ENCODE measurements at places on chromosomes 3 and 15.
A peak's percentile ranks its signal among the peaks of the same experiment; 100 is the strongest.

GRCh38 chr15:44810237-44810636, 73.9 kb downstream of the TRIM69 start:
- no peak for DNase-seq

GRCh38 chr15:62958528-62959363, 83.8 kb upstream of the TPM1 start:
- DNase-seq: no peak

GRCh38 chr3:98897701-98898100, 3.8 kb downstream of the DCBLD2 start:
- no peak for DNase-seq

GRCh38 chr3:9897408-9898372, 5.0 kb upstream of the IL17RE start:
- no peak for DNase-seq

DNA sequence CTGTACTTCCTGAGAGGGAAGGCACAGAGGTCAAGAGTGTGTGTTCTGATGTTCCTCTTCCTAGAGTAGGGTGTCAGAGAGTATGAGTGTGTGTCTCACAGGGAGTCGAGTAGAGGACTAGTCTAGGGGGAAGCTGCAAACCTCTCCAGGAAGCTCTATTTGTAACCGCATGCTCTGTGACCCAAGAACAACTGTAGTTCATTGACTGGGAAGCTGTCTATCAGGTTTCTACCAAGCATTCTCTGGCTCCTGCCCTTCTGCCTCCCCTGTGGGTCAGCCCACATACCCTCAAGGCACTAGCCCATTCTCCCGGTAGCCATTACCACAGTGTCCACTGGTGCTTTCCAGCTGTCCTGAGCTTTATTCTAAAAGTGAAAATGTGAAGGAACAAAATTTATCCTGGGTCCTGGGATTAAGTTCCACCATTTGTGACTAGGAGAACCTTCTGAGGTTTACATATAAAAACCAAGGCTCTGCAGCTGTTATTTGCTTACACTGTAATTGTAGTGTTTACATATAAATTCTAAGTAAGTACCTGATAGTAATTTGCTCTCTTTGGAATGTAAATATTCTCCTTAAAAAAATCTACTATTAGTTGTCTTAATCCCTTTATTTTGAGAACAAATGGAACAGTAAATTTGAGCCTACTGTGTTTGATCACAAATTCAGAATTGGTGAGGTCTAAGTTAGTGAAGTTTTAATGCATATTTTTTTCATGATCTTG, 40.7 kb downstream of the MYRIP start:
- no peak for DNase-seq

GRCh38 chr3:14691239-14691638, 16.3 kb downstream of the C3orf20 start:
- no peak for DNase-seq

- no peak for DNase-seq
These were observed 105.7 kb downstream of the LRTM1 start for GRCh38 chr3:54822206-54822605.

DNA sequence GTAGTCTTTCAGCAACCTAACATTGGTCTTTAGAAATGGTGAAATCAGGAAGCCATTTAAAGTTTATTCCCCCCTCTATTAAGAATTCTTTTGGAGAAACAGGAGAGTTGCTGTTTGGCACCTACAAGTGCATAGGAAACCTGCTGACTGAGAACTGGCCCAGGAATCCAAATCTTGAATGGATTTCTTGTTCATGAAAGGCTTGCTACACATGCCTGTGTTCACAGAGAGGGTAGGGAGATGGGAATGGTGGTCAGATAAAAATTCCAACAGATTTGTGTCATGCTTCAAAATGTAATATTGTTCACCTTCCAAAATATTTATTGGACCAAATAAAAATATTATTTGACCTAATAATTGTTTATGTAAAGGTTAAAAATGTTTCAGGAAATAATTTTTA, 24.2 kb upstream of the ZPLD1 start:
- no peak for DNase-seq

DNA sequence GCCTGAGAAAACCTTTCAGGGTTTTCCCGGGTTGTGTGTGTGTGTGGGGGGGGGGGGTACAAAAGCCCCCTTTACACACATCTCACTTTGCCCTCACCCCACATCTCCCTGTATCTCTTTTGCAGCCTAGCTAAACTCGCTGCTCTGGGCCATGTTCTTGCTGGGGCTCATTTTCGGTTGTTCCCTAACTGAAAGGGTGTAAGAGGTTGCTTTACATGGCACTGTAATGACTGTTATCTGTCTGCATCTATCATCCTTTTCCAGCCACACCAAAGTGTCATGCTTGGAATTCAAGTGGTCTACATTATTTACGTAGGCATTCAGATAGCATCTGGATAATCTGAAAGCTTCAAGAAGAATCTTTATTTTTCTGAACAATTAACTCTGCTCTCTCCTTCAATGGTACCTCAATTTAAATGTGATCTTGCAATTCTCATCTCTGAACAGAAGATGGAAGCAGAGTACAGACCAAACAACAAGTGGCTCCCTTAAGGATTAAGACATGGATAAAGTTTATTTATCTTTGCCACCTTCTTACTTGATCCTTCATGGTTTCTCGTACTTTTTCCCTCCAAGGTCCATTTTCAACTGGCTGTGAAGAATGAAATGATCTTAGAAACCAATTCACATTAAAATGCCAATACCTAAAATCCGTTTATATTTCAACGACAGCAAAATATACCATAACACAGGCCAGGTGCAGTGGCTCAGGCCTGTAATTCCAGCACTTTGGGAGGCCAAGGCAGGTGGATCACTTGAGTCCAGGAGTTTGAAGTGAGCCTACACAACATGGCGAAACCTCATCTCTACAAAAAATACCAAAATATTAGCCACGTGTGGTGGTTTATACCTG, 34.9 kb downstream of the DCLK3 start:
- DNase-seq: no peak

DNA sequence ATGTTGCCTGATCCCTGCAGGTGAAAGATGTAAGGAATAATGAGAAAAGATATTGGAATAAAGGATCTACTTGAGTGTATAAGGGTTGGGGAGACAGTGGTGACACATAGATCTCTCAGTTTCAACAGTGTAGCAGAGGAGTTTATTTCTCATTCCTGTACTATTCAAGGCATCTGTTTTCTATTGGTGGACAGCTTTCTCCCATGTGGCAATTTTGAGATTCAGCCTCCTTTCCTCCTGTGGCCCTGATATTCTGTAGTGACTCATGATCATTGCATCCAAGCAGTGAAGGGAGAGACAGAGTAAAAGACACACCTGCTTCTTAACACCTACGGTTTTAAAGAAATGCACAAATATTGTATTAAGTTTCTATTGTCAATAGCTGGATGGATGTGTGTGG, 327.6 kb downstream of the GRM7 start:
- DNase-seq: no peak

- no peak for DNase-seq
These were observed 205.3 kb upstream of the WNT5A start for GRCh38 chr3:55692295-55692956.

DNA sequence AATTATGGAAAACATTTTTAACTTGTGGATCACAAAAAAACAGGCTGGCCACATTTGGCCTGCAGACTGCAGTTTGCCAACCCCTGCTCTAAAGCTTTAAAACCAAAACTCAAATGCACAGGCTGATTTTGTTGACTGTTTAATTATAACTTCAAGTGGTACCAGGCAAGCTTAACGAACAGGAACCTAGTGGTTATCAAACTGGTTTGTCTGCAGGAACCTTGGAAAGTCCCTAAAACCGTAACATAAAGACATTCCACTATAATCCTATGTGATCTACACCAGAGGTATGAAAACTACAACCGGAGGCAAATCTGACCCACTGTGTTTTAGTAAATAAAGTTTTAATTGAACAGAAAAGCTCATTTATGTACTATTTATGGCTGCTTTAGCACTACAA, 52.4 kb downstream of the TBL1XR1 start:
- no peak for DNase-seq

- DNase-seq: no peak
These were observed 16.5 kb upstream of the PLOD2 start for GRCh38 chr3:146177519-146177918.

DNA sequence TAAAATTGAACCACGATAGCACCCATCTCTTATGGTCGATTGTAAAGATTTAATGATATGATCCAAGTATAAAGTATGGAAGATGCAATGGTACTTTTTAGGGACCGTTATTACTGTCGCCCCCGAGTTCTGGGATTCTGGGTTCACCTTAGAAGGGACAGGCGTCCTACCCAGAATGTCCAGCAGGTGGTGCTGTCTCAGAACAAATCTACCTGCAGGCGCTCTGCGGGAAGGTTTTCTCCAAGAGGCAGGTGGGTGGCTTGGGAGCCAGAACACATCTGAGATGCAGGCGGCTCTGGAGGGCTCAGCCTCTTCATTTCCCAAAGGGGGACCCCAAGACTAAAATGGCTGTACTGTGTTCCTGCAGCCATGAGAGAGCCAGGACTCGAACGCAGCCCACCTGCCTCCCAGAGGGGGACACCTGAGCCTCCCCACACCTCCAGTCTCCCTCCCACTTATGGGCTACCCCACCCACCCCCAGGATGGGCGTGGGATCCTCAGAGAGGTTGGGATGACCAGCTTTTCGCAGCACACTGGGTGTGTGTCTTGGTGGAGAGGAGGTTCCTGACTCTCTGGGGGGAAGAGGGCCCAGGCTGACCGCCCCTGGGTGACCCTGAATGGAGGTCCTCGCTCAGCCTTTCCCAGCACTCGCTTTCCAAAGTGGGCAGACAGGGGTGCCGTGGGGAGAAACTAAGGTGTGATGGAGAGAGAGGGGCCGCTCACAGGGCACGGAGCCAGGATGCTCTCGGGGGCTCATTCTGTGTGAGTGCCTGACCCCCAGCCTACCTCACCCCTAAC, 28.1 kb upstream of the CORO2B start:
- peak; percentile 79 for DNase-seq

DNA sequence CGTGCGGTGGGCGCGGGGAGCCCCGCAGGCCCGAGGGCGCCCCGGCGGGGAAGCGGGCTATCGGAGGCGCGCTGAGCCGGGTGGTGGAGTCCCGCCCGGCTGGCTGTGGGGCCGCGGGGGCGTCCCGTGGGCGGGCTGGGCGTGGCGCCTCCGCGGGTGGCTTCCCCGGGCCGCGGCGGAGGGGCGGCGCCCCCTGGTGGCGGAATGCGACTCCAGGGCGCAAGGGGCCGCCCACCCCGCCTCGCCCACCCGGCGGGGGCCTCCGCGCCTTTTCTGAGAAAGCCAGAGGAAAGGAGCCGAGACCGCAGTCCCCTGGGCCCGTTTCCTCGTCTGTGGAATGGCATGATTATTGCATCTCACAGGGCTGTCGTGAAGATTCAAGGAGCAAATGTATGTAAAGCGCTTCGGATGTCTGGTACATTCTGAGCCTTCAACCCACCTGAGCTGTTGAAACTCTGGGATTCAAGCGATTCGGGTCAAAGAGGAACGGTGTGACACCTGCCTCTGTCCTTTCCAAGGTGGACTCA, 31.9 kb upstream of the RAB6B start:
- DNase-seq: peak; percentile 84

- DNase-seq: no peak
These were observed 12.9 kb upstream of the ALPK3 start for GRCh38 chr15:84804005-84804900.

GRCh38 chr3:25542492-25543039, 114.5 kb downstream of the RARB start:
- DNase-seq: no peak

GRCh38 chr3:41362638-41363559, 163.6 kb downstream of the CTNNB1 start:
- no peak for DNase-seq

- peak; percentile 31 for DNase-seq
These were observed 1.1 kb downstream of the TBC1D2B start for GRCh38 chr15:78076231-78077052.

GRCh38 chr3:9441501-9442221, 44.2 kb downstream of the SETD5 start:
- DNase-seq: no peak

DNA sequence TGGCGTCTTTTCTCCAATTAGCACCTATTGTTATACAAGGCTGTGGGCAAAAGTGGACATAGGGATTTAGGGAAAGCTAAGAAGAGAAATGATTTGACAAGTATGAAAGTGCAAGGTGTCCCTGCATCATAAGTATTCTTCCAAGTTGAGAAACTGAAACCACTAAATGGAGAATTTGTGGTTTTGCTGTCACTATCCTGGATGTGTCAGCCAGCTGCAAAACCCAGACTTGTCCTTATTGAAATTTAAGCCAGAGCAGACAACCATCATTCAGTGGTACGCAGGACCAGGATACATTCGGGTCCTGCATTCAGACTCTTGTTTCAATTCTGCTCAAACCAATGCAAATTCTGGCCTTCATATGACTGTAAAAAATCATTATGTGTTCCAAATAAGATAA, 384.8 kb upstream of the TGFBR2 start:
- DNase-seq: no peak

GRCh38 chr3:160434071-160434470, 15.5 kb downstream of the TRIM59 start:
- no peak for DNase-seq

DNA sequence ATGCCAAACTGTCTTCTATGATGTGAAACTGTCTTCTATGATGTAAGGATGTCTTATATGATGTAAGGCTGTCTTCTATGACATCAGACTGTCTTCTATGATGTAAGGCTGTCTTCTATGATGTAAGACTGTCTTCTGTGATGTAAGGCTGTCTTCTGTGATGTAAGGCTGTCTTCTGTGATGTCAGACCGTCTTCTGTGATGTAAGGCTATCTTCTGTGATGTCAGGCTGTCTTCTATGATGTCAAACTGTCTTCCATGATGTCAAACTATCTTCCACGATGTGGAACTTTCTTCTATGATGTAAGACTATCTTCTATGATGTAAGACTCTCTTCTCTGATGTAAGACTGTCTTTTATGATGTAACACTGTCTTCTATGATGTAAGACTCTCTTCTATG, 27.9 kb downstream of the MGLL start:
- no peak for DNase-seq

- no peak for DNase-seq
These were observed 43.4 kb upstream of the APEH start for GRCh38 chr3:49630784-49631183.

DNA sequence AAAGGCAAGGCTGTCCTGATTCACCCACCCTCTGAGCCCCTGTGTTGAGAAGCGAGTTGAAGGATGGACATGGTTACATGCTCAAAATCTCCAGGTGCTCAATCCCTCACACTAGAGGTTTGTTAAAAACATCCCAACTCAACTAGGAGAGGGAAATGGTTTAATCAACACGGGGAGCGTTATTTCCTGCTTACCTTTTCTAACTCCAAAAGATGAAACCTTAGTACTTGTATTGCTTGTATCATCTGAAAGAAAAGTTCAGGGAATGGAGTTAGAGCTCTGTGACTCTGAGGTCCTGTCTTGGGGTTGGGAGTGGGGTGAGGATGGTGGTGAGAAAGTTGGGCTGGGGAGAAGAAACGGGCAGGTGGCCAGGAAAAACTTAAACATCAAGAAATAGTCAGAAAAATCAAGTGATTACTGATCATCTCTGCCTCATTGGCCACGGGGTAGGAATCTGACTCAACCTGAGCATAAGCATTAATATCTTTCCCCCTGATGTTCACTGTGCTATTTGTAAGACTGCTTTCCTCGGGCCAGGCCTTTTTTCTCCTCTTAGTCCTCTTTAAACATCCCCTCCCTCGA, 5.9 kb downstream of the MEIS2 start:
- no peak for DNase-seq
